ENCODE measurements at places on chromosomes 7 and 10.

- DNase-seq: peak; percentile 46
Measured at GRCh38 chr10:118564652-118565051, 30.8 kb downstream of the PRLHR start.

GRCh38 chr10:112956631-112957350, 6.7 kb downstream of the TCF7L2 start:
- DNase-seq: no peak

- DNase-seq: no peak
Measured at GRCh38 chr10:81708929-81709328, 166.1 kb upstream of the NRG3 start.

- no peak for DNase-seq
Measured at GRCh38 chr7:123846217-123846891, 1.4 kb downstream of the HYAL4 start.

DNA sequence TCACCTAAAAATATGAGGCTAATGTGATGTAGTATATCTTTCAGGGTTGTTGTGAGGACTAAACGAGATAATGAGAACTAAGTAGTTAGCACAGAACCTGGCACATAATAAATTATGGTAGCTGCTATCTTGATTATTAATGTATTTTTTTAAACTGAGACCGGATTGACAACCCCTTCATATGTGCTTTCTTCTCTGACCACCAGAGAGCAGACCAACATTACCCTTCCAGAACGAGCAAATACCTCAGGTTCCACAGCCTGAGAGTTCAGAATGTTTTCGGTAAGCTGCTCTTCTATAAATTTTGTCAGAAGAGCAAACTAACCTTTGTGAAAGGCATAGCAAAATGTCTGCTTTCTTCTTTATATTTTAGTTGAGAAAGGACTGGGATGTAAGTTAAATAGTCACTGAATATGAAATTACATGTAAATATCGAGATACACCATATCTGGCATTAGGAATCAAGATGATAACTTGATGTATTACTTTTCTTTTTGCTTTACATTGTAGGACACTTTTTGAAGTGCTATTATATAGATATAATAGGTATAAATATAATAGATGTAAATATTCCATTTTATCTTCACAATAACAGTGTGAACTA, 13.6 kb upstream of the BPGM start:
- peak; percentile 64 for DNase-seq

DNA sequence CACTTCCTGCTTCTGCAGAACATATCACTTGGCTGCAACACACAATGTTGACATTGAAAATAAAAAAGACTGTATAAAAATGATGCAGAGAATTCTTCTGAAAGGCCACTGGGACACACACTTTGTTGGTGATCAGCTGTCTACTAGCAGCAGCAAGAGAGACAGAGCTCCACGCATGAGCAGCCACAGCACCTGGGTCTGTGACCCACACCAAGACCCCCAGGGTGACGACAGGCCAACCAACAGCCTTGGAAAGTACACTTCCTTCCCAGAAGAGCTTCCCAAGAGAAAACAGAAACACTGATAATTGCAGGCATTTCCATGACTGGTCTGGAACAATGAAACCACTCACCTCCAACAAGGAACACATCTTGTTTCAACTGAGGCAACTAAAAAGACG, 239.0 kb downstream of the DIP2C start:
- no peak for DNase-seq

GRCh38 chr10:42304341-42304740, 334.0 kb downstream of the ZNF33B start:
- DNase-seq: no peak

- no peak for DNase-seq
Measured at GRCh38 chr10:12327074-12327473, 22.3 kb upstream of the CAMK1D start.

GRCh38 chr7:114081606-114082425, 163.0 kb upstream of the PPP1R3A start:
- peak; percentile 79 for DNase-seq

- DNase-seq: no peak
Measured at GRCh38 chr7:29214816-29215215, 20.2 kb downstream of the CHN2 start.

DNA sequence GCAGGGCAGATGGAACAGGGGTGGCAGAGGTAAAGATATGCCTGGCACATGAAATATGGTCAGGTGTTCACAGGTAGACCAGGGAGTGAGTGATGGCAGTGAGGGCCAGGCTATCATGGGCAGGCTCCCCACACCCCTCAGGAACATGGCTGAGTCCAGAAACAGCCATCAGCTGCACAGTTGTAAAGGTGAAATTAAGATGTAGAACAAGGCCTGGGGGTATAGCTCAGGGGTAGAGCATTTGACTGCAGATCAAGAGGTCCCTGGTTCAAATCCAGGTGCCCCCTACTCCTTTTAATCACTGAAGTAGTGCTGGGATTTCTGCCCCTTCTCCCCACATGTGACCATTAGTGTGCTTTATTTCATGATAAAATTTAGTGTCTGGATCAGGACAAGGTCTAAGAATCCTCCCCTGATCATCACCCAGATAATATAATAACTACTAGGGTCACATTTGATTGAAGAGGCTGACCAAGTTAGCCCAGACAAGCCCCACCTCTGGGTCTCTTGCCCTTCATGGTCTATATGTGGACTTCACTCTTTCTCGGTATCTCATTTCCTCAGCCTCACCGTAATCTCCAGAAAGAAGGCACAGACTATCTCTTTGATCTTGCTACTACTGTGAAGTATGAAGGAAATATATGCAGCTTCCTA, 69.0 kb downstream of the ZNF783 start:
- DNase-seq: no peak

DNA sequence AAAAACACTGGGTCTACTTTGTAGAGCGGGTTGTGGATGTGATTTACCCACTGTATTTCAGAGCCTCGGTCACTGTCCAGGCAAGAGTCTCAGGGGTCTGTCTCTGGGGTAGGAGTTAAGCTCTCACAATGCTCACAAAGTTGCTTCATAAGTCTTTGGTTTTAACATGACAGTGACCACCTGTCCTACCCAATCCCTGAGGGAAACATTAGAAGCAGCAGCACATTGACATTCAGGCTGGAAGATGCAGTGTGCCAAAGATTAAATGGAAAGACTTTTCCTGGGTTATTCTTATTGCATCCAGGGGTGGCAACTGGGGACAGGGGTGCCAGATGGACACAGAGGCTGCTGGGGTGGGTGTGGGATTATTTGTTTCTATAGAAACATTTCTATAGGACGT, 330.0 kb downstream of the RNLS start:
- no peak for DNase-seq

DNA sequence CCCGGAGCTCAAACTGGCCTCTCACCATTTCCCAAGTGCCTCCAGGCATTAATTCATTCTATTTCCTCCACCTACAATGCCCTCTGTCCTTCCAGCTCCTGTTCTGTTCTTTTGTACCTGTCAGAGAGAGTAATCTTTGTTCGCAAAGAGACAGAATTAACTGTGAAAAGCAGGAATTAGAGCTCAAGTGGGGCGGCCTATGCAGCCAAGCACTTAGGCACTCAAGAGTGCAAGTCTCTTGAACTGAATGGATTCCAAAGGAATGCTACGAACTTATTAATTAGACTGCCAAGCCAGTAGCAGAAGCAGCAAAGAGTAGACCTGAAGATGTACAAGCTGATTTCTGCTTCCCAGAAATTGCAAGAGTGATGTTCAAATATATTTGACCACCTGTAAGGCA, 338.3 kb upstream of the AUTS2 start:
- no peak for DNase-seq

- no peak for DNase-seq
Measured at GRCh38 chr10:126301701-126302475, 86.4 kb downstream of the ADAM12 start.

- DNase-seq: no peak
Measured at GRCh38 chr7:116438267-116438666, 61.3 kb upstream of the CAV2 start.

DNA sequence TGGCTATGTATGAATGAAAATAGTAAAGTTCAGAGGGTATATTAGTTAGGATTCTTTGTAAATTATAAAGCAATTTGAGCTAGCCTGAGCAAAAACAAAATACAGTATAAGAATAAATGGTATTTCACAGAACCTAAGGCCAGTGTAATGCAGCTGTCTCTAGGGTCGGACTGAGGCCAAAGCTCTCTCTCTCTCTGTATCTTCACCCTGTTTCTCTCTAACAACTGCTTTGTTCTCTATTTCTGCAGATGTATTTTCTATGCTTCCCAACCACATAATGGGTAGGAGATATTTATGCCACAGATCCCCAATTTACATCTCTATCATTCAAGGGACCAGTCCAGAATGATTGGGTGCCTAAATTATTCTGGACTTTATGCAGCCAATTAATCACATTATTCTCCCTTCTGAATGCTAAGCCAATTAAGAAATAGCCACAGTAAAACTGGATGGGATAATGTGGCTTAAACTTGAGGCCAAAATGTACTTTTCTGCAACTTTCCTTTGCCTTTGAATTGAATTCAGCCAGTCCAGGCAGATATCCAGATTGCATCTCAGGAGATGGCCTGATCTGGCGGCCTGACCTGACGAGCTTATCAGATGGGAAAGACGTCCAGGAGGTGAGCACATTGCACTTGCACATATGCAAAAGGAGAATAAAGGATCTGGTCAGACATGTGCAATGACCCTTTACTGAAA, 24.6 kb upstream of the IMMP2L start:
- DNase-seq: no peak

DNA sequence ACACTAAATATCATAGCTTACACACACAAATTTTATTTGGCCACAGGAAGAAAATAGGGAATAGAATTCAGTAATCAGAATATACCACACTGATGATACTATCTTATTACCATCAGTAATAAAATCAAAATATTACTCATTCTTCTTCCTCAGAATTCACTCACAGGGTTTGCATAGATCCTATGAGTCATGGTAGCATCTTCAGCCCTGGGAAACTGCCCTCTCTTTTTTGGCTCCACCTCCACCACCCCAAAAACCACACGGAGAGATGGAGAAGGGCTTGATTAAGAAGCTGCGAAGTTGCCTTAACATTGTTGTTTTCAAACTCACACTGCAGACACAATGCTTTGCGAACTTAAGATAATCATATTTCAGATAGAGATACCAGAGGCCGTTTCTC, 154.1 kb upstream of the AHR start:
- peak; percentile 22 for DNase-seq

DNA sequence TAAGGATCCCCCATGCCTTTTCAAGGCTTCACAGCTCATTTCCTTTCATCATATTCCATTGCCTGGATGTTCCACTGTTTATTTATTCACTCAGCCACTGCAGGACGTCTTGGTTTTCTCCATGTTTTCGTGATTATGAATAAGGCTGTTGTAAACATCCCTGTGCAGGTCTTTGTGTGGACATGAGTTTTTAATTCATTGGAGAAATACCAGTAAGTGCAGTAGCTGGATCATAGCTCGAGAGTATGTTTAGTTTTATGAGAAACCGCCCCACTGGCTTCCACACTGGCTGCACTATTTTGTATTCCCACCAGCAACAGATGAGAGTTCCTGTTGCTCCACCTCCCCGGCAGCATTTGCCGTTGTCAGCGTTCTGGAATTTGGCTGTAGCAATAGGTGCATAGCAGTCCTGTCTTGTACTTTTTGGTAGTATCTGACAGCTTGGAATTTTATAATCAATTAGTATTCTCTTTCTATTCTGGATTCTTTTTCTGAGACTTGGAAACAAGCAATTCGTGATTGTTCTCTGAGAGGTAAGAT, 269.9 kb upstream of the PITRM1 start:
- DNase-seq: no peak

GRCh38 chr7:84637568-84638338, 443.2 kb upstream of the SEMA3A start:
- DNase-seq: peak; percentile 79

DNA sequence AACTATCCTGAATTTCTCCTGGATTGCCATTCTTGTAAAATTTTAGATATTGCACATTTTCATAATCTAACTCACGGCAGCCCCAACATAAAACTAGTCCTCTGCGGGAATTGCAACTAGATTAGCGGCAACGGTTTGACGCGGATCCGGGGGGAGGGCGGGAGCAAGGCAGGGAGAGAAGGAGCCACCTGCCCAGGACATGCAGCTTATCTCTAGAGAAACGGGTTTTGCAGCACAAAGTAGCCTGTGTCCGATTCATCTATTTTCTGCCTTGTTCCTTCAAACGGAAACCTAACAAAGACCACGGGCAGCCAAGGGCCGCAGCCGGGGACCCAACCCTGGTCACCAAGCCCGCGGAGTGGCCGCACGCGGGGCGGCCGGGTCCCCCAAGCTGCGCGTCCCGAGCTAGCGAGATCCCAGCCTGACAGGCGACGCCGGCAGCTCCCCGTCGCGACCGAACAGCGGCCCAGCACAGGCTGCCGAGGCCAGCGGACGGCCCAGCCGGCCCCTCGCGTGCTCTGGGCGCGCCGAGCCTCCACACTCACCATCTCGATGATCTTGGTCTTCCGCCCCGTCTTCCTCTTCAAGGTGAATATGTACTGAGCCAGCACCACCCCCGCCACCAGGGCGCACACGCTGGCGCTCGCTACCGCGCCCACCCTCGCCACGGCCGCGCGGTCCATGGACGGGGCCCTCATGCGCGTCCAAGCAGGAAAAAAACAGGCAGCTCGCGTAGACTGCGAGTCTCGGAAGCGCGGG, at the start of gene NT5C3A:
NT5C3A (minus strand) TSS at position 754 of the 759 bp plus-strand sequence; CDS start at position 683, 71 bp downstream.
- DNase-seq: peak; percentile 67

GRCh38 chr7:103073989-103074518, 542 bp downstream of the FBXL13 start:
- DNase-seq: no peak

- peak; percentile 29 for DNase-seq
Measured at GRCh38 chr10:52517012-52517411, 202.9 kb downstream of the DKK1 start.

DNA sequence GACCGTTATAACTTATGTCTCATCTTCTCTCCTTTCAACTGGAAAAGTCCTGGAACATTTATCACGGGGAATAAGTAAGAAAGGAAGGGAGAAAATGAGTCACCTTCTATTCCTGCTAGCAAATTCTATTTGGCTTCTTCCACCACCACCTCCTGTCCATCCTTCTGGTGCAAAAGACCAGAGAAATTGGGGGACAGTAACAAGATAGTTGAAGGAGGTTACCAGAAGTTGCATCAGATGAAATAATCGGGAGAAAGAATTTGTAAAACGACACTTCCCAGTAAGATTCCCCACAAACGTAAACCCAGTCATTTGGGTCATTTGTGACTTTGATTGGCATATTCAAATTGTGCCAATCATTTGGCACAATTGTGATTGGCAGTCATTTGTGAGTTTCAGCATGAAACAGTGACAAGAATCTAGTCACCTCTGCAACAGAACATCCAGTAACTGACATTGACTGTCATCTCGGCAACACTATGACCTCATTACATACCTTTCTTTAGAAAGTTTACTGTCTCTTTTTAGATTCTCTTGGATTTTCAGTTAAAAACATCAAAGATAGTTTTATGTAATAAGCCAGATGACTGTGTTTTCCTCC, 51.3 kb upstream of the PIK3CG start:
- peak; percentile 9 for DNase-seq

GRCh38 chr7:48096273-48096672, 7.2 kb downstream of the UPP1 start:
- no peak for DNase-seq

GRCh38 chr7:133575726-133576440, 323.0 kb downstream of the EXOC4 start:
- DNase-seq: peak; percentile 56

All from adipocyte (in vitro differentiated cells).